Bladder microvascular endothelial cell (primary cell): ENCODE measurements at places on chromosomes 3 and 15. TPM values are rescaled to one million over a fixed set of nuclear protein-coding genes. Genes with fewer than 3 reads are reported as not detected.

Gene FGD5
- 94.1 and 141 TPM in 2 replicates for total RNA-seq

Gene TMC3
- not detected in 2 replicates for total RNA-seq

Gene ERC2
- total RNA-seq: 0.49 and 2.8 TPM in 2 replicates

Gene TMEM158
- under 0.01 and 0.44 TPM in 2 replicates for total RNA-seq

Gene EBLN2
- 3.7 and 9.6 TPM in 2 replicates for total RNA-seq

Gene RFC4
- total RNA-seq: 19.2 and 20.6 TPM in 2 replicates

Gene ZNF197
- total RNA-seq: 7.1 and 9.8 TPM in 2 replicates

Gene LRRIQ4
- not detected in 2 replicates for total RNA-seq
